ENCODE measurements at places on chromosomes 1 and 21.

GRCh38 chr1:34924759-34925555 is 4.5 kb downstream of the DLGAP3 start:
- DNase-seq = peak; percentile 75

GRCh38 chr1:1047407-1047806 is 26.7 kb downstream of the RNF223 start:
- DNase-seq = no peak

DNA sequence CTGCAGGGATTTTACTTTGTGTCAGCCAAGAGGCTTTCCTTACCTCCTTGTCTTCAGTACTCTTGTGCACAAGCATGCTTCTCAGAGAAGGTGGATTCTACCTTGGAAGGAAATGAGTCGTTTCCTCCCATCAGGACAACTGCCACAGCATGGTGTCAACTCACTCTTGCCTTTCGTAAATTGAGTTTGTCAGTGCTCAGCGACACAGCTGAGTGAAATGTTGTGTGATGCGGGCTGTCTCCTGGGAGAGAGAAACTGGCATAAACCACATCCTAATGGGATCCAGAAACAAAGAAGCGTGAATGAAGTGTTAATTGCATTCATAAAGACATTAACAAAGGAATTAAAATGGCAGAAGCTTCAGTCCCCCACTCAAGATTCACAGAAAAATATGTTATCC is 51.5 kb upstream of the SLC22A15 start:
- DNase-seq = no peak

DNA sequence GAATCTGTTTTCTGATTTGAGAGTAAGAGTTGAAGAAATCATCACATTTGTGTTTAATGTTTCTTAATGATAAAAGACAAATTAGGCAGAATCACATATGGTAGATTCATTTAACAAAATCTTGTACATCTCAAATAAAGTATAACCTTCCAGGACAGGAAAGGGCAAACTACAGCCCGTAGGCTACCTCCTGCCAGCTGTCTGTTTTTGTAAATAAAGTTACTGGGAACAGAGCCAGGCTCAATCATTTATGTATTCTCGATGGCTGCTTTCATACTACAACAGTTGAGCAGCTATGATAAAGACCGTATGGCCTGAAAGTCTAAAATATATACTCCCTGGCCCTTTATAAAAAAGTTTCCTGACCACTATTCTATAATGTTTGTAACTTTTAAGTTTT is 204.1 kb downstream of the COL24A1 start:
- DNase-seq = no peak

Measured in T47D (cell line).